K562 (cell line): ENCODE measurements at places on chromosomes 6 and 20.

- DNase-seq = no peak
These were observed 83.5 kb downstream of the DHX35 start for GRCh38 chr20:39045676-39046075.

- no peak for DNase-seq
These were observed 51.9 kb downstream of the ADGRG6 start for GRCh38 chr6:142353690-142354089.

DNA sequence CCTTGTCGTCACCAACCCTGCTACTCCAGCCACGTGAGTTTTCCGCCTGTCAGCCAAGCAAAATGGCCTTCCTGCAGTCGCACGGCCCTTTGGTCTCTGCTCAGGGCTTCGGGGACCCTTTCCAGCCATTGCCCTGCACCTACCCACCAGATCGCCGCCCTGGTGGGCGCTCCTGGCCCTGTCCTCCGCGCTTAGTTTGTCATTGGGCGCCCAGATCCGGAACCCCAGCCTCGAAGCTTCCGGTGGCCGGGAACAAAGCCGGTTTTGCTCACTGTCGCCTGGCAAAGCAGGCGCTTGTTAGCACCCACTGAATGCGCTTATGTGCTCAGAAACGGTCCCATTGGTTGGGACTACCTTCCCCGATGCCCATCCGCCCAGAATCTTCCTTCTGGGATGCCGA lies 536 bp downstream of the ZFP57 start:
- DNase-seq = no peak

DNA sequence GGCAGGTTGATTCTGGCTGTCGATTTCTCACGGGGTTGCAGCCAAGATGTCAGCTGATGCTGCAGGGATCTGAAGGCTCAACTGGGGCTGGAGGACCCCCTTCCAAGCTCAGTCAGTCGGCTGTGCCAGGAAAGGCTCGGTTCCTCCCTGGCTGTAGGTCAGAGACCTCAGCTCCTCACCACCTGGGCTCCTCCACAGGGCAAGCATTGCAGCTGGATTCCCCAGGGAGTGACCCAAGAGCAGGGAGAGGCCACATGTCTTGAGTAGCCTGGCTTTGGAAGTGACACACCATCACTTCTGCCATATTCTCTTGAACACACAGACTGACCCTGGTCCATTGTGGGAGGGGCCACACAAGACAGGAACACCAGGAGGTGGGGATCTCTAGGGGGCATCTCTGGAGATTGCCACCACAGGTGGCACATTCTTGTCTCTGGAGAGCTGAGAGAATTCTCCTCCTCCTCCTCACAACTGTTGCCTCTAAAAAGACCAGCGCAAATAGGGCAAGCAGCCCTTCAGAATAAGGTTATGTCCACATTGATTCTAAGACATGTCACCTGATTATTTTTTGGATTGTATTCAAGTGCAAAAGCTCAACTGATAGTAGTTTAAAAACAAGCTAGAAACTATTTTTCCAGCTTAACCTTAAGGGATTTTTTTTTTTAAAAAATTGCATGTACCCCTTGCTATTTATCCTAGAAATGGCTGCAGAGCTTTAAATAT lies 270.5 kb downstream of the NRN1 start:
- DNase-seq = no peak

DNA sequence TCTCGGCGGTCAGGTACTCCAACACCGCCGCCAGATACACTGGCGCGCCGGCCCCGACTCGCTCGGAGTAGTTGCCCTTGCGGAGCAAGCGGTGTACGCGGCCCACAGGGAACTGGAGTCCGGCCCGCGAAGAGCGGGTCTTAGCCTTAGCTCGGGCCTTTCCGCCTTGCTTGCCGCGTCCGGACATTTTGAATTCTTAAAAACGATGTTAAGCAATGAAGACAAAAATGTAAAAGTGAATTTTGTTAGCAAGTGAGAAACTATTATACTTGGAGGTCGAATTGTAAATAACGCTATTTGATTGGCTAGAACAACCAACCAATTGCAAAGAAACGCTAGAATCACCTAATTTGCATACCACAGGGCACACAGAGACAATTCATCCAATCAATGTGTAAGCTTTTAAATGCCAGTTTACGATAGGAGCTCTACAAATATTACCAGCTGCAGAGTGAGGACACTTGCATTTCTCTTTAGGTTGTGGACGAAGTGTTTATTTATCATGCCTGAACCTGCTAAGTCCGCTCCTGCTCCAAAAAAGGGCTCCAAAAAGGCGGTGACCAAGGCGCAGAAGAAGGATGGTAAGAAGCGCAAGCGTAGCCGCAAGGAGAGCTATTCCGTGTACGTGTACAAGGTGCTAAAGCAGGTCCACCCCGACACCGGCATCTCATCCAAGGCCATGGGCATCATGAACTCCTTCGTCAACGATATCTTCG lies 112.0 kb downstream of the HFE start:
- DNase-seq = peak; percentile 93

GRCh38 chr20:646107-646867 lies 6.7 kb downstream of the SRXN1 start:
- no peak for DNase-seq

GRCh38 chr6:3575166-3575565 lies 118.3 kb upstream of the SLC22A23 start:
- DNase-seq = no peak

DNA sequence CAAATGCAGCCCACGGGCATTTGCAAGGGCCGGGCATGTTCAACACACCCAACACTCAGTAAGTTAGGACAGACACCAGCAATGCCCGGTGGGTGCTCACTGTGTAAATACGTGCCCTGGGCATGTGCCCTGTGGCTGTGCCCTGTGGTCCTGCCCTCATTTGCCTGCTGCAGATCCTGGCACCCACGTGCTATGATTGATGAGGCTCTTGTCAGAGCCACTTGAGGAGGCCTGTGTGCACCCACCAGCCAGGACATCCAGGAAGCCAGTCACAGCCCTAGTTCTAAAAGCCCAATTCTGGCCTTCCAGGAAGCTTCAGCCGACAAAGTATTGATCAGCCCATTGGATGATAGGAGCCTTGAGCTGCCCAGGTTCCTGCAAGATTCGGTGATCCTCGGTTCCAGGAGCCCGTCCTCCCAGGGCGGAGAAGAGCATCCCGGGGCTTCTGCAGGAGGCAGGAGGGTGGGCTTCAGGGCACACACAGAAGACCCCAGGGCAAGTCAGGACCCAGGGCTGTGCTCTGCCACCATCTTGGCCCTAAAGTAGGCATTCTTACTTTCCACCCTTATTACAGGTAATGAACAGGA lies 223.9 kb downstream of the PREX1 start:
- DNase-seq = no peak

GRCh38 chr6:101083533-101084175 lies 202.5 kb upstream of the ASCC3 start:
- no peak for DNase-seq

- no peak for DNase-seq
These were observed 24.8 kb upstream of the MYT1 start for GRCh38 chr20:64139199-64140060.

DNA sequence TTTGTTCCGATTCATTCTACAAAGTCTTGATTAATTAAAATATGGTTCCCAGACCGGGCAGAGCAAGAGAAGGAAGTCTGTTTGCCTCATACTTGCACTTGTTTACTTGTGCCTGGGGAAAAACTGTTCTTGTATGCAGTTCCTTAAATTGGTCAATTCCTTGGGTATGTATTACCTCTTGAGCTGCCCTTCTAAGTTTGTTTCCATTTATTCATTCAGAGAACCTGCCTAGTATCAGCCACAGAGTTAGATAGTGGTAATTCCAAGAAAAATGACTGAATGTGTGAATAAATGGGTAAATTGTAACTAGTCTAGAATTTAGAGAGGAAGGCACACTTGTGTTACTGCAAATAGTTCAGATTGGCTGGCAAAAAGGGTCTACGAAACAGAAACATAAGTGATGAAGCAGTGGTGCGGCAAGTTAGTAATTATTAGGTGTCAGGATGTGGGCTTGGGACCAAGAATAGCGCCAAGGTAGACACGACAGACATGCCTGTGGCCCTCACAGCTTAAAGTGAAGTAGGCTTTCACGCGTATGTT lies 525 bp upstream of the MAK start:
- DNase-seq = no peak

GRCh38 chr6:56459030-56459805 lies 183.5 kb downstream of the DST start:
- no peak for DNase-seq

- DNase-seq = peak; percentile 34
These were observed 259.2 kb downstream of the ADGB start for GRCh38 chr6:146857980-146858347.

GRCh38 chr6:42727627-42728026 lies 5.2 kb upstream of the PRPH2 start:
- no peak for DNase-seq

- no peak for DNase-seq
These were observed 466.9 kb downstream of the CD83 start for GRCh38 chr6:14584450-14584849.

- DNase-seq = no peak
These were observed 226.5 kb downstream of the BTBD9 start for GRCh38 chr6:38413102-38413800.

- no peak for DNase-seq
These were observed 49.6 kb downstream of the ZMYND8 start for GRCh38 chr20:47306755-47307370.

GRCh38 chr6:53112404-53112803 lies 36.2 kb downstream of the GCM1 start:
- DNase-seq = no peak

DNA sequence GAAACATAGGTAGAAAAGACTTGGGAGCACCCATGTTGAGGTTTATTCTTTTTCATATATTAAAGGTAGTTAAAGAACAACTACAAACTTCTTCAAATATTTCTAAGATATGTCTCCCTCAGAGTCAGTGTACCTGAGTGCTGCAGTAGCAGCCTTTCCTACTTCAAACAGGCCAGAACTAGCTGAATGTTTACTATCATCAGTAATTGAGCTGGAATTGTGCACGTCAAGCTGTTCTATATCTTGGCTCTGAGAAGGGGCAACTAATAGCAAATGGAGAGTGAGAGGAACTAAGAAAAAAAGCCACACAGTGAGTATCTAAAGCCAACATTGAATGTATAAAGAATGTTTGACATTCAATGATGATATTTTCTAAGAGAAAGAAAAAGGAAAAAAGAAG lies 21.7 kb downstream of the MTCL3 start:
- DNase-seq = no peak

GRCh38 chr6:116616737-116617053 lies 416 bp downstream of the RSPH4A start:
- DNase-seq = peak; percentile 22

GRCh38 chr6:135655055-135655454 lies 157.5 kb upstream of the AHI1 start:
- DNase-seq = no peak

DNA sequence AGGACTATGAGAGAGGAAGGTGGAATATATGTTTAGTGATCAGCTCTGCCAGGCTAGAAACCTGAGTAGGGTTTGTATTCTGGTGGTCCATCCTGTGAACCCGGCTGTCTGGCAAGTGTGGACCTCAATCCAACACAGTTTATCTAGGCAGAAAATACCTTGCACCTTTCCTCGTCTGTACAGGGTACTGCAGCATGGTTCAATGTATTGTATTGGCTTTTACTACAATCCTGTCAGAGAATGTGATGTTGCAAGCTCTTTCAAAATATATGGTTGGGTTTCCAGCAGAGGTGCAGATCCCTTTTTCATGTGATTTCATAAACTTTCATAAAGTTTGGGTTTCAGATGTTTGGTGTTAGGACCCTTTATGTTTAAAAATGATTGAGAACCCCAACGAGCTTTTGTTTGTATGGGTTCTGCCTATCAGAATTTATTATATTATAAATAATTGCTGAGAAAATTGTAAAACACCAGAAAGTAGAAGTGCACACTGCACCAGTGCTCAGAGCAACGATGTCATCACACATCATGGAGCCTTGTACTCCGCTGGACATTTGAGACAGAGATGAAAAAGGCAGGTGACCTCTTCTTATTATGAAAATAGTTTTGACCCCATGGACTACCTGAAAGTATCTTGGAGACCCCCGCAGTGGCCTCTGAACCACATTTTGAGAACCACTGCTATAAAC lies 106.6 kb downstream of the RTN4IP1 start:
- DNase-seq = no peak

DNA sequence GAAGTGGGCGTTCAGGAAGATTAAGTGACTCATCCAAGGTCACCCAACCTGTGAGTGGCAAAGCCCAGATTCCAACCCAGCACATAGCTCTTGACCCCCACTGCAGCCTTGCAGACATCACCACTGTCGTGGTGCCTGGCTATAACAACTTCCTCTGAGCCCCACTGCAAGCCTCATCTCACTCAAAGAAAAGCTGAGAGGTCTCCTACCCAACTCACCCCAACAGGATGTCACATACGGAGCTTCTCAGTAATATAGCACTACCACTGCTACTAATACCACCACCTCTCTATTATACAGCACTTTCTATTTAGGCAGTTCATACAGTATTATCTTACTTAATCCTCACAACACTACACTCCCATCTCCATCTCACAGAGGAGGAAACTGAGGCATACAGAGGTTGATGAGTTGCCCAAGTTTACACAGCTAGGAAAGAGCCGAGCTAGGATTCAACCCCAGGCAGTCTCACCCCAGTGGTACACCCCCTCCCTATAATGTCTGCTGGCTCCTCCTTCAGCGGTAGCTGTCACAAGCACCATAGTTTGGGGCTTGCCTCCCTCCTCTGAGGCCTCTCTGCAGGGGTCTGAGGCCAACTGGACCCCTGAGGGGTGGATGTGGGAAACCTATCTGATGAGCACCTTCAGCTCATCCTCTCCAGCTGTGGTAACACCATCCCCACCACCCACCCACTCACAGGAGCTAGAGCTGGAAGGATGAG lies 19.5 kb downstream of the TFEB start:
- DNase-seq = no peak

DNA sequence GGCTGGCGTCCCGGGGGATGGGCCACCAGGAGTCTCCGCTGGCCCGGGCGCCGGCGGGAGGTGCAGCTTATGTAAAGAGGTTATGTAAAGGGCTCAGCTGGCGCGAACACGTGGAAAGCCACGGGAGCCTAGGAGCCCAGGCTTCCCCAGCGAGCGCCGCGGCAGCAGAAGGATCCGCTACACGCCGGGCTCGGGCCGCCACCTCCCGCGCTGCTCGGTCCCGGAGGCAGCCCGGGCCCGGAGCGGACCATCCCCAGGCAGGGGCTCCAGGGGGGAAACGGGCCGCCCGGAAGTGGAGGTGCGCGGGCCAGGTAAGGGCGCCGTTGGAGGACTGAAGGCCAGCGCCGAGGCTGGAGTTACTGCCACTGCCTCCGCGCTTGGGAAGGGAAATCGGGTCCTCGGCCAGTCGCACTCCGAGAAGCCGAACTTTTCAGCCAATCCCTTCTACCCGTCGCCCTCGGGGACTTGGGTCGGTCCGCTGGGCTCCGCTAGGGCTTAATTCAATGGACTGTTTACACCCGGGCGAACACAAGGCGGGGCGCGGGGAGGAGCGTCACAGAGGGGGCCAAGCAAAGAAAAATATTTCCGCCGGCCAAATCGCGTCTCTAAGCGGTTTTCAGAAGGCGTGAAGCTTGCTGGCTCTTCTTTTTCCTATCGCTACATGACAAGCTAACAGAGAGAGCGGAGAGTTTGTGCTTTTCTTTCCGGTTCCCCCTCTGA lies 398 bp downstream of the STK35 start:
- peak; percentile 84 for DNase-seq
